Left renal cortex interstitium (tissue), 4 donors: ENCODE measurements at places on chromosomes 3 and 15. TPM values are rescaled to one million over a fixed set of nuclear protein-coding genes. Genes with fewer than 3 reads are reported as not detected.

GRCh38 chr3:157113832-157114505 lies 46.0 kb downstream of the CCNL1 start:
- DNase-seq, result no peak

QARS1 gene
- polyA plus RNA-seq, result 305 TPM

DNA sequence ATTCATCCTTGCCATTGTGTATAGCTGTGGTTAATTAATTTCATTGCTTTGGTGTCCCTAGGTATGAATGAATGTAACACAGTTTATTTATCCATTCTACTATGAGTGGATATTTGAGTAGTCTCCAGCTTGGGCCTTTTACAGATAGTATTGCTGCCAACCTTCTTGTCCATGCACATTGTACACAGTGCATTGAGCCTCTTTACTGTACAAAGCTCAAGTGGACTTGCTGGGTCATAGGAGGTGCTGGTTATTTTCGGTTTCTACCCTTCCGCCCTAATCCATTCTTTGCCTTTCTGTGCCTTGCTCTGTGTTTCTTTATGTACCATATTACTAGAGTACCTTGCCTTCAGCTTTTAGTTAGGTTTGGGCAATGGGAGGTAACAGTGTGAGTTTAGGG lies 60.7 kb downstream of the DUT start:
- DNase-seq, result no peak

DNA sequence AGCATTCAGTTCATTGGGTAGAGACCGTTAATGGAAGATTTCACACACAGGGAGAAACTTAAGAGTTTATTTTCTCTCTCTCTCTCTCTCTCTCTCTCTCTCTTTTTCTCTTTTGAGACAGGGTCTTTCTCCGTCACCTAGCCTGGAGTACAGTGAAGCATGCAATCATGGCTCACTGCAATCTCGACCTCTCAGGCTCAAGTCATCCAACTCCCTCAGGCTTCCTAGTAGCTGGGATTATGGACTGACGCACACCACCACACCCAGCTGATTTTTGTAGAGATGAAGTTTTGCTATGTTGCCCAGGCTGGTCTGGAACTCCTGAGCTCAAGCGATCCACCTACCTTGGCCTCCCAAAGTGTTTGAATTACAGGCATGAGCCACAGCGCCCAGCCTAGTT lies 1.6 kb downstream of the WDR72 start:
- DNase-seq, result no peak

ZNF774 gene
- polyA plus RNA-seq, result 6.6 TPM

- DNase-seq, result no peak
These were observed 16.8 kb downstream of the ATG7 start for GRCh38 chr3:11288786-11289637.

SAMD7 gene
- polyA plus RNA-seq, result not detected

KNG1 gene
- 109 TPM for polyA plus RNA-seq

VIPR1 gene
- polyA plus RNA-seq, result 1.6 TPM

SCAANT1 gene
- polyA plus RNA-seq, result not detected

DNA sequence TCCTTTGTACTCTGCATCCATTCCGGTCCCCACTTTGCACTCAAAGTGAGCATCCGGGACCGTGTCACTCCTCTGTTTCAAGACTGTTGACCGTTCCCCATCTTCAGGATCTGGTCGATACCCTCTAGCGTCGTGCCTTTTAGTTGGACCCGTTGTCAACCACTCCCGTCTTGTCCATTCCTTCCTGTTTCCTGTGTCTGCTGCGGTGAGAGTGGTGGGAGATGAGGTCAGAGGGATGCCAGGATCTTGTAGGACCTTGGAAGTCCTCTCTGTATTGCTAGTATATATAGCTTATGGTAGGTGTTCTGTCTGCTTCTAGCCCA lies 624 bp downstream of the BRK1 start:
- DNase-seq, result peak; percentile 0

NGRN gene
- 111 TPM for polyA plus RNA-seq

- DNase-seq, result no peak
These were observed 531.9 kb downstream of the AGBL1 start for GRCh38 chr15:86611417-86612040.

CCDC54 gene
- not detected for polyA plus RNA-seq

HES1 gene
- 91.5 TPM for polyA plus RNA-seq

CPLX3 gene
- not detected for polyA plus RNA-seq

GRCh38 chr3:122942937-122943827 lies 84.4 kb downstream of the SEMA5B start:
- no peak for DNase-seq

GRCh38 chr3:87694678-87695077 lies 364.1 kb downstream of the CGGBP1 start:
- peak; percentile 52 for DNase-seq

CLDN1 gene
- 60.1 TPM for polyA plus RNA-seq

P2RY12 gene
- polyA plus RNA-seq, result 0.97 TPM

GRCh38 chr3:65848024-65848423 lies 190.7 kb downstream of the MAGI1 start:
- no peak for DNase-seq

CHL1 gene
- polyA plus RNA-seq, result 10.8 TPM

DNA sequence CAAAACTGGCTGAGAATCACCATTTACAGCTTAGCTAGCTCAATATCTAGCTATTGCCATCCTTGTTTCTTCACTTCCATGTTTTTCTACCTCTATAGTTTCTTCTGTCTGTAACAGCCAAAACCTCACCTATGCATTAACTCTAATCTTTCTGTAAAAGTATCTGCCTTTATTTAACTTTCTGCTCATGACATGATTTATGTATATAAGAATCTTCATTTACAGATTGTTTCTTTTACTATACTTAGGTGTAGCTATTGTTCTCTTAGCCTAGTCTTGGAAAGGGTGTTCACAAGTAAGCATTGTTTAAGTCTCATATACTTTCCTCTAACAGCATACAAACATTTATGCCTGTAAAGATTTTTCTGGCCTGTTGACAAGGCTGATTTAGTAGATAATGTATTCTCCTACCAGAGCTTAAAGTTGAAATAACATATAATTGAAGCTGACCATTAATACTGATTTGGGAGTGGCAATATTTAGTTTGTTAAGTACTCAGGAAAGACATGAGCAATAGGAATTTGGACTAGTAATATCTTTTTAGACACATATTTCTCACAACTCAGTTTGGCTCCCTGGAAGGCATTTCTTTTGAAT lies 9.4 kb downstream of the FILIP1L start:
- DNase-seq, result no peak

GRCh38 chr3:77323626-77324025 lies 283.7 kb downstream of the ROBO2 start:
- no peak for DNase-seq

GRCh38 chr3:140073278-140074045 lies 138.5 kb downstream of the CLSTN2 start:
- no peak for DNase-seq

GRCh38 chr15:72614810-72615532 lies 39.5 kb upstream of the GOLGA6B start:
- DNase-seq, result no peak

FAM107A gene
- 5.8 TPM for polyA plus RNA-seq

GRCh38 chr3:176628101-176628639 lies 569.1 kb downstream of the TBL1XR1 start:
- DNase-seq, result no peak

- DNase-seq, result no peak
These were observed 168.2 kb downstream of the MBNL1 start for GRCh38 chr3:152436707-152437590.

SOX14 gene
- polyA plus RNA-seq, result not detected

DNA sequence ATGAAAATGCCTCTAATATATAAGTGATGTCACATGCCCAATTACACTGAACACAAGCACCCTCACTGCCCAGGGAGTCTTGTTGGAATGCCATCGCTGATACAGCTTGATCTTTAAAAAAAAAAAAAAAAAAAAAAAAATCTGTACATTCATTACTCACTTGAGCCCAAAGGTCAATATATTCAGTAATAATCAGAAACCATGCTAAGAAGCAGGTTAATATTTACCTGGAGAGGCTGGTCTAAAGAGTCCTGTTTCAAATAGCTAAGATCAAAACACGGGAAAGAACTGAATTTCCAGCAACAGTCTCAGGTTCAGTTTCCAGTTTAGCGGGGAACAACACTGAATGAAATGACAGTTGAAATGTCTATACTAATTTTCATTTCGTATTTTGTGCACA lies 109.9 kb downstream of the UACA start:
- DNase-seq, result no peak

- no peak for DNase-seq
These were observed 230.7 kb downstream of the SATB1 start for GRCh38 chr3:18194431-18194830.

ANKRD34C gene
- 0.08 TPM for polyA plus RNA-seq

- DNase-seq, result no peak
These were observed 14.7 kb downstream of the FAM107A start for GRCh38 chr3:58562498-58562897.

DNA sequence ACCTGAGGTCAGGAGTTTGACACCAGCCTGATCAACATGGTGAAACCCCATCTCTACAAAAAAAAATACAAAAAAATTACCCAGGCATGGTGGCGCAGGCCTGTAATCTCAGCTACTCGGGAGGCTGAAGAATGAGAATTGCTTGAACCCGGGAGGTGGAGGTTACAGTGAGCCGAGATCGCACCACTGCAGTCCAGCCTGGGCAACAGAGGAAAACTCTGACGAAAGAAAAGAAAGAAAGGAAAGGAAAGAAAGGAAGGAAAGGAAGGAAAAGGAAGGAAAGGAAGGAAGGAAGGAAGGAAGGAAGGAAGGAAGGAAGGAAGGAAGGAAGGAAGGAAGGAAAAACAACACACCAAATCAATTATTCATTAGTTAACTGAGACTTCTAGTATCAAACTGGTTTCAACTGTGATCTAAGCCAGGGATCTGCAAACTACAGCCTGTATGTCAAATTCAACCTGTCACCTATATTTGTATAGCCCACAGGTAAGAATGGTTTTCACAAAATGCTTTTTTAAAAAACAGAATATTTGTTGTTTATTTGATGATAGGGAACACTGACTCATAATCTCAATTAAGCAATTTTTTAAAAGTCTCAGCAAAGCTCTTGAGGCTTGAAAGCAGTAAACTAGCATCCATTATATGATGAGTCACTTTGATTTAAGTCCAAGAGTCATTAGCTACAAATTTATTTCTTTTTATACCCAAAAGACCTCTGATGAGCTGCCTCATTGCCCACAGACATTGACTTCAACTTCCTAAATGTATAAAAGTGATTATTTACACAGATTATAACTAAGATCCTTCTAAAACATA lies 127.6 kb downstream of the TBL1XR1 start:
- DNase-seq, result no peak

ITIH1 gene
- polyA plus RNA-seq, result 0.19 TPM

DNA sequence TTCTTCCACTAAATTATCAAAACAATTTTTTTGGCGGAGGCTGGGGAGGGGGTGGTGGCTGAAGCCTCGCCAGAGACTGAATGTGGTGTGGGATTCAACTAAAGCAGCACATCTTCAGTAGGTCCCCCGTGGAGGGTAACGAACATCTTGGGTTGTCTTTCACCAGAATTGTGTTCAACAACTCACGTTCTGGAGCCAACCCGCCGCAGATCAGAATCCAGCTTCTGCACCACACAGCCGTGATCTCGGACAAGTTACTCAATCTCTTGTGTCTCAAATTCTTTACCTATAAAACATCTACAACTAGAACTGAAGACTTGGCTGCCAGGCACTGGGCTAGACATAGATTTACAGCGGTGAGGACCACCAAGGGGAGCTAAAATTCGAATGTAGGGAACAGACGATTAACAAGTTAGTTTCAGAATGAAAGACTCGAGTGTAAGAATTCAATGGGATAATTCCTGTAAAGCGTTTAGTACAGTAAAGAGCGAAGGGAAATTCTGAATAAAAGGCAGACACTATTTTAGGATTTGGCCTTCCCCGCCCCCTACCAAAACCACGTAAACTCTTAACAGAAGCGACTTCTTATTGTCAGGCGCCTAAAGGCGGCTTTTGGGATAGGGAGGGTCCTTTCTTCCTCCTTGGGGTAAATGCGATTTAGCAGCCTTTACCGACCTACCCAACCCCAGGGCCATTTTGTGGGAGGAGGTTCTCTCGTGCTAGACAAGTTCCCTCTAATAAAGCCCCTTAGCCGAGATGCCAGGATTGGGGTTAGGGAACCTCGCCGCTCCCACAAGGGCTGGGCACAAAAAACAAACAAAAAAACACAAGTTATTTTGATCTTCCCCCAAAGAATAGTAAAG lies 697 bp upstream of the RAB5A start:
- DNase-seq, result no peak

CYP19A1 gene
- not detected for polyA plus RNA-seq

DNA sequence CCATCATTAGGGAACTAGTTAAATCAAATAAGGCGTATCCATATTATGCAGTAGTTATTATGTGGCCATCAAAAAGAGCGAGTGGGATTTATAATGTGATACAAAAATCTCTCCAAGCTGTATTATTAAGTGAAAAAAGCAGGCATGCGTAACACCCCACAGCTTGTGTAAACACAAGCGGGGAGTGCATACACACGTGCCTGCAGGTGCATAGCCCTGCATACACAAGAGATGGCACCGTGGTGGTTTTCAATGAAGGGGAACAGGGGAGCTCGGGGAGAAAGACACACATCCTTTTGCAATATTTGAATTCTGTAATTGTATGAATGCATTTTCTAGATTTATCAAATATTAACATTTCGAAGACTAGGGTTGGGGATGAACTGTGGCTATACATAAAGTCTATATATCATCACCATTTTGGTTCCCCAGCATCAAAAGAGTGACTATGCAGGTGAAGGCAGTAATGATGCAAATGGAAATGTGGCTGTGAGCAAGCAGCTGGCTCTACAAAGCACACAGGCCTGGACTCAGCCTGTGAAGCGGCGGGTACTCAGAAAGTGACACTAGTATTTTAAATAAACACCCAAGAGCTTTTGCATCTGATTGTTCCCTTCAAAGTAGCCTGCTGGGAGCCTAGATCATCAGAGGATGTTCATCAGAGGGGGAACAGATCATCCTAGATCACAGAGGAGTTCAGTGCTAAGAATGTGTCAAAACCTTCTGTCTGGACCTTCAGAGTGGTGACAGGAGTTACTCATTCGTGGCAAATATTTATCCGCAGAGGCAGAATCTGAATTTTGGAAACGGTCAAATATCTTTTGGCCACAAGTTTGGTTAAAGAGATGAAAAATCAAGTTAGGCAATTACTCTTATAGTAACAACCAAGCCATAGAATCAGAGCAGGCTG lies 9.4 kb upstream of the KIF7 start:
- no peak for DNase-seq

DNA sequence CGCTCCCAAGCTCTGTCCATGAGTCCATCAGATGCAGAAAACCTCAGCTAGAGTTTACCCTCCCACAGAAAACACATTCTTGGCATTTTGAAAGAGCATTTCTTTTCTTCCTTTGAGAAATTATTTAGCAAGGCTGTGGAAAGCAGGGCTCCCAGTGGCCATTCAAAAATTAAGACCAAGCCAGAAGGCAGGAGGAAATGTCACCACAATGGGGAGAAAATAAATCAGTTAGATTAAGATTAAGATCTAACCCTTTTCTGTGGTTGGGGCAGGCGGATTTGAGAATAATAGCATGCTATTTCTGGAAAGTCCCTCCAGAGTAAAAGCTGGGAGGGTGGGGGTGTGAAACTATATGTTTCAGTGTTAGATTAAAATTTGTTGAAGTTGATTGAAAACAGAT lies 20.2 kb downstream of the LRIG1 start:
- DNase-seq, result no peak

ROPN1 gene
- 0.12 TPM for polyA plus RNA-seq
